Sigmoid colon (tissue), 7 donors: ENCODE measurements at places on chromosomes 6 and 20. TPM values are rescaled to one million over a fixed set of nuclear protein-coding genes. Genes with fewer than 3 reads are reported as not detected.

Gene RIMS4
- 0.36 TPM for polyA plus RNA-seq

Gene GSTA3
- not detected for polyA plus RNA-seq

Gene OR2J2
- not detected for polyA plus RNA-seq

Gene PHIP
- polyA plus RNA-seq, result 7.3 TPM

Gene RSPO3
- 5.2 TPM for polyA plus RNA-seq

Gene CALHM6
- polyA plus RNA-seq, result 20.1 TPM

Gene DNAH8
- 0.22 TPM for polyA plus RNA-seq
